Left ventricle myocardium superior (tissue), 1 donor: ENCODE measurements at places on chromosomes 2 and 18.

DNA sequence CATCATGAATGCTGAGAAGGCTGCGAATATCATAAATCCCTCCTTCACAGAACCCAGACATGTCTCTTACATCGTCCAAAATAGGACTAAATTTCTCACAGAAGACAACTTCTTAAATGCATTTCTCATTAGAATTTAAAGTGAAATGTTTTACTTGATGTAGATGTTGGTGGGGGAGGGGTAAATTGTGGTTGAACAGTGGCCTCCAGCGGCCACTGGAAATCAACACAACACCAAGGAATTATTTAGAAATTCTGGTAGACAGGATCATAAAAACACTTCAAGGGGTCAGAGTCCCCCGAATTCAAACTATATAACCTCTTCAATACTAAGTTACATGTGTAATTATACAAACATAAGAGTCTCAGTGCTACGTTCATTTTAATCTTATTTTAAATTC lies 135.9 kb downstream of the ABCA12 start:
- no peak for DNase-seq

DNA sequence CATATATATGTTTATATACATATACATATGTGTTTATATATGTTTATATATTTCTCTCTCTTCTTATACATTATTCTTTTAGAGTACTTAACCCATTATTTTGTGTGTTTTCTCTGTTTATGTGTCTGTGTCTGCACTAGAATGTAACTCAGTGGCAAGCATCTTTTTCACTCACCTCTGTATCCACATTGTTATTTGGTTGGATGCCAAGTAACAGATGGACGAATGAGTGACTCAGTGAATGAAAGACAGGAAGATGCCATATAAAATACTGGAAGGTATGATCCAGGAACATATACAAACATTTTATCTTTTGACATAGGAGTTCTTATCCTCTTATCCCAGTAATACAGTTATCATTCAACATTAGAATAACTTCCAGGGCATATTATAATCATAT lies 684.8 kb downstream of the RNF144A start:
- DNase-seq: no peak

- DNase-seq: no peak
Measured at GRCh38 chr2:26000561-26001082, 18.3 kb upstream of the KIF3C start.

DNA sequence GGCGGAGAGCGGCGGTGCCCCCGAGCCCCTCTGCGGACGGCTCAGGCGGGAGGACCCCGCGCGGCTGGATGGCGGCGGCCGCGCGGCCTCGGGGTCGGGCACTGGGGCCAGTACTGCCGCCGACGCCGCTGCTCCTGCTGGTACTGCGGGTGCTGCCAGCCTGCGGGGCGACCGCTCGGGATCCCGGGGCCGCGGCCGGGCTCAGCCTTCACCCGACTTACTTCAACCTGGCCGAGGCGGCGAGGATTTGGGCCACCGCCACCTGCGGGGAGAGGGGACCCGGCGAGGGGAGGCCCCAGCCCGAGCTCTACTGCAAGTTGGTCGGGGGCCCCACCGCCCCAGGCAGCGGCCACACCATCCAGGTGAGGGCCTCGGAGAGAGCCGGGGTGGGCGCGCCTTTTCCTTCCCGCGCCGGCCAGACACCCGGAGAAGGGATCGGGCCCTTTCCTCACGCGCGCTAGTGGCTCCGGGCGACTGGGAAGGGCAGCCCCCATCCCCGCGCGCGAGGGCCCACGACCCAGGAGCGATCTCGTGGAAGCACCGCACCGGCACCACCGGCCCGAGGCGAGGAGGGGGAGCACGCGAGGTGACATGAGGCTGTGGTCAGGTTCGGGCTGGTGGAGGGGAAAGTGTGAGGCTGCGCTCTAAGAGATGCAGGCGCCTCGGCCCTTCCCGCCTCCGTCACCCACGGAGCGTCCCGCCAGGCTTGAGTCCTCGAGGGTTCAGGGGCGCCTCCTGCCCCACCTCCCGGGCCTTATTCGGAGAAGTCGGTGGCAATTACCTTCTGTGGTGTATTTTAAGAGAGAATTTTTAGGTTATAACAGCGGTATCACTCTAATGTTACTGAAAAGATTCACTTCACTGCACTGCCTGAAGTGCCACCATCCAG lies 607 bp downstream of the LAMA3 start:
- peak; percentile 44 for DNase-seq

GRCh38 chr18:75839041-75839440 lies 411.5 kb upstream of the SMIM21 start:
- DNase-seq: no peak

DNA sequence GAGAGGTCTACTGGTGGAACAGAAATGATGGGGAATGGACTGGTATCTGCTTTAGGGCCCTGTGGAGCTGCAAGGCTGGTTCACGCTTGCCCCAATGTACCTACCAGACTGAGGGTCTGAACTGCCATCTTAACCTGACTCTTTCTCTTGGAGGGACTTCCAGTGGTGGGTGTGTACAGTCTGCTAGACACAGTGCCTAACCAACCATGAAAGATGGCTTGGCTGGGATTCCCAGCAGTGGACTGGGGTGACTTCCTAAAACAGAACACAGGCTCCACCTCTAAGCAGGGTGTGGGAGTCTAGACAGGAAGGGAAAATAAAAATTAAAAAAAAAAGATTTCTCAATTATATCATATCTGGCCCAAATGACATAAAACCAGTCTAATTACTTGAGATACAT lies 25.5 kb upstream of the MYO3B start:
- DNase-seq: no peak

GRCh38 chr2:42953216-42953615 lies 160.8 kb upstream of the HAAO start:
- DNase-seq: no peak

DNA sequence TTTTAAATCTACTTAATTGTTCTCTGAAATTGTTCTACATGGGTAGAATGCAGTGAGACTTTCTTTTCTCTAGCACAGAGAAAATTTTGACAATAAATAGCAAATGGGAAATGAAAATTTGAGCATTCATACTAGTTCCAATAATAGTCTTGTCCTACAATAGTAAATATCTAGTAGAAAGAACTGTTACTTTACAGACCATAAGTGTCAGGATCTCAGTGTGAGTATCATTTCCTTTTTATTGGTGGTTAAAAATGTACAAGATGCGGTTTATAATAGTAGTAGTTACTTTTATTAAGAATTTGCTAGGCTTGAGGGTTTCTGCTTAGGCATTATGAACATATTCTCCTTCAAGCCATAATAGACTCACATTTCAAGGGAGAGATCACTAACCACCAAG lies 43.2 kb downstream of the KCNE4 start:
- DNase-seq: no peak

- DNase-seq: no peak
Measured at GRCh38 chr2:238370094-238370822, 49.9 kb downstream of the TRAF3IP1 start.

DNA sequence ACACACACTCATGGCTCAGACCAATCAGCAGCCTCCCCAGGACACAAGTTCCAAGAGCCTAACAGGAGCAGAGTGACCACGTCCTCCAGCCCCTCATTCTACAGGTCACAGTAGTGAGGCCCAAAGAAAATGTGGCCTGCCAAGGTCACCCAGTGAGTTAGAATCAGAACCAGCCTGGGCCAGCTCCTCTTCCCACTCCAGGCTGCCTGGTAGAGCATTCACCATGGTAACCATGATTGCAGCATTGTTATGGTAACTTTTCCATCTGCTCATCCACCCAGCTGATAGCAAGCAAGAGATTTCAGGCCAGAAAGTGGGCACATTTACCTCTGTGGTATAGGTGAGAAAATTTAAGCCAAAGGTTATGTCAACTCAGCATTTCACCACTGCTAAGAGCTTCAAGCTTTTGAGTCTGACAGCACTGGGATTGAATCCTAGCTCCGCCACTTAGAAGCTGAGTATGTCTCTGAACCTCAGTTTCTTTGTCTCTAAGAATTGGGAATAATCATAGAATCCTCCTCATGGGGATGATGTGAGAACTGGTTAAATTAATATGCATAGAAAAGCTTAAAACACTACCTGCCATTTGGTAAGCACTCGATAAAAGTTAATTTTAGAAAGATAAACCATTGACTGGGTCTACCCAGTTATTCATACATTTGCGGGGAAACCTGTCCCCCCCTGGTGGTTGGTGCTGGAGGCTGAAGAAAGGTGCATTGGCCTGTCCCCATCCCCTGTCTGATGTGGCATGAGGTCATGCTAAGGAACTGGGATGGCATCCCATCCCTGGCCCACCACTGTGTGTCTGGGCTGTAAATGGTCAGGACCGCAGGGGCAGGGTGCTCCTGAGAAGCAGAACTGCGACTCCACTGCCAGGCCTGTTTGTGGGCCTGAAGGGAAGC lies 181.5 kb downstream of the KLHL29 start:
- DNase-seq: no peak

DNA sequence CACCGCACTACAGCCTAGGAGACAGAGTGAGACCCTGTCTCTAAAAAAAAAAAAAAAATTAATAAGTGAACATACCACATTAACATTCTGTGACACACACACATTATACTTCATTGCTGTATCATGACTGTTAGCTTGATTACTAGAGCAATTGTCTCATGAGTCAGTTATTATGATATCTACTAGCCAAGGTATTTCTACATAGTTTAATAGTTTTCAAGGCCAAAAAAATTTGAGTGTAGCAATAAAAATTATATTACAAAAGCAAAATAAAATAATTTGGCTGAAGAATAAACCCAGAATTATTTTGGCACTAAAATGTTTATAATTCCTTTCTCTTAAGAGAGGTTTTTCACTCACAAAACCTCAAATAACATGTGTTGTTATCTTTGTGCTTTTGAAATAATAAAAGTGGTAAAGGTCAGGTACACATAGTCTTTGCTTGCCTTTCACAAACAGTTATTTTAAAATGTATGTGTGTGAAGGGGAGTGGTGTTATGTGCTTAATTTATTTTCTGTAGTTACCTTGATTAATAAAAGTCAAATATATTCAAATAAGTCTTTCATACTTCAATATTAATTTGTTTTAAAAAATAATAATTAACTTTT lies 136.9 kb upstream of the SPOPL start:
- no peak for DNase-seq

DNA sequence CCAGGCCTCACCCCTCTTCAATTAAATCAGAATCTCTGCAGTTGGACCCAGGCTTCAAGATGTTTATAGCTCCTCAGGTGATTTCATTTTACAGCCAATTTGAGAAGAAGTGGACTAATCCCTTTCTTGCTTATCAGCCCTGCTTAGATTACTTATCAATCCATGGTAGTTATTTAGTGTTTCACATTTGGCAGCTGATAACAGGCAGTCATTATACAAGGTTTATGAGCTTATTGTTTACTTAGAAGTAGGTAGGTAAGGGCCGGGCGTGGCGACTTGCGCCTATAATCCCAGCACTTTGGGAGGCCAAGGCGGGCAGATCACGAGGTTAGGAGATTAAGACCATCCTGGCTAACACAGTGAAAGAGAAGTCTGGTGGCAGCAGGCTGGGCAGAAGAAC lies 237.5 kb downstream of the CTNNA2 start:
- DNase-seq: no peak
